Effector memory CD4-positive, alpha-beta T cell (primary cell): ENCODE measurements at places on chromosomes 5 and 9.

GRCh38 chr5:139232147-139232724 is 34.1 kb upstream of the SIL1 start:
- no peak for DNase-seq

DNA sequence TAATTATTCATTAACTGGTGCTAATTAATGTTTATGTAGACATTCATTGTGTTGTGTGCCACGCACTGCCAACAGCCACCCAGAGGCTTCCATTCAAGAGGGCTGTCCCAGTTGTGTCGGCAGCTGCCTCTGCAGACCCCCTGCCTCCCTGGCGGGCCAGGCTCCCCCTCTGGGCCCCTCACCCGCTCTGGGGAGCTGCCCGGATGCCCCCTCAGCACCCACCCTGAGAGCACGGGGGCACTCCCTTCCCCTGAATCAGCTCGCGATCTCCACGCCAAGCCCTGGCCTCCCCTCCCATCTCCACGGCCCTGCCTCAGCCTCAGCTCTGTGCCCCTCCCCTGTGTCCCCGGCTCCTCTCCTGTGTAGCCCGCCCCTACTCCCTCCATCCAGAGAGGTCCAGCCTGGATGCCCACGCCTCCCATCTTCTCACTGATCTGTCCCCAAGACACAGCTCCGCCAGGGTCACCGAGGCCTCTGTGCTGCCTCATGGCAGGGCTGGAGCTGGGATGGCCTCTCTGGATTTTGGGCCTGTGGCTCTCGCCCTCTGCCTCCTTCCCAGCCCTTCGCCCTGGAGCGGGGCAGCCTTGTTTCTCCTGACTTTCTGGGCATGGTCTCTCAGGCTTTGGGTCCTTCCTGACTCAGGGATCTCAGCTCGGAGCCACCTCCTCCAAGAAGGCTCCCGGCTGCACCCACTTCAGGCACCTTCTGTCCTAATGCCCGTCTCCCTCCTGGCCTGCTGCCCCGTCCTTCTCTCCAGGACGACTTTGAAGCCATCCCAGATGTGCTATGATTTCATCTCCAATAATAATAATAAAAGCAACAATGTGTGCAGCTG is 16.0 kb upstream of the SLC9A3 start:
- DNase-seq, result no peak

DNA sequence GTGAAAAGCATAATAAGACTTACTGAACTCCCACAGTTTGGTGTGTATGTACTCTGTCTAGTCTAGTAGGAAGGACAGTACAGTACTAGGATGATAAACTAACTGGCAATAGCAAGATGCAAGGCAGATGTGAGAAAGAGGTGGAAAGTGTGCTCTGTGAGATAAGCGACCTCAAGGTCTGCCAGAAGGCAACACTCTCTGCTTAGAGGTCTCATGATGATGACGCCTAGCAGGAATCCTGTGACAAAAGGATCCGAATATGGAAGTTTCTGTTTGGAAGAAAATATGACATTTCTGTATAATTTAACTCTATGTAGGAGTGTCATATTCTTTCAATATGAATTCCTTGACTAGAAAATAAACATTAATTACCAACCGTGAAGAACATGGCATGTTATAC is 112.2 kb downstream of the PLPPR1 start:
- DNase-seq, result no peak

DNA sequence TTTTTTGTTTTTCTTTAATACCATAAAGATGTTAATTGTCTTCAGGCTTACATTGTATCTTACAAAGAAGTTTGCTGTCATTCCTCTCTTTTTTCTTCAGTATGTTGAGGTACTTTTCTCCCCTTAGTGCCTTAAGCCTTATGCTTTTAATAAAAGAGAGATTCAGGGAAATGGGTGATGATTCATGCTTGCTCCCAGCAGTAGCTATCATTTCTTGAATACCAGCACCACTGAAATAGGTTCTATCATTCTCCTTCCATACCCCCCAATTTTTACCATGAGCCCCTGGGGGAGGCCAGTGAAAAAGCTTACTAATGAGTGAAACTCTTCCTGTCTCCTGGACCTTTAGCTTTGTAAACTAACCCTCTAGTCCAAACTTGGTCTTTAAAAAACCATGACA is 165.0 kb downstream of the FBXL7 start:
- no peak for DNase-seq
